ENCODE measurements at places on chromosomes 4 and X.
A peak's percentile ranks its signal among the peaks of the same experiment; 100 is the strongest.

DNA sequence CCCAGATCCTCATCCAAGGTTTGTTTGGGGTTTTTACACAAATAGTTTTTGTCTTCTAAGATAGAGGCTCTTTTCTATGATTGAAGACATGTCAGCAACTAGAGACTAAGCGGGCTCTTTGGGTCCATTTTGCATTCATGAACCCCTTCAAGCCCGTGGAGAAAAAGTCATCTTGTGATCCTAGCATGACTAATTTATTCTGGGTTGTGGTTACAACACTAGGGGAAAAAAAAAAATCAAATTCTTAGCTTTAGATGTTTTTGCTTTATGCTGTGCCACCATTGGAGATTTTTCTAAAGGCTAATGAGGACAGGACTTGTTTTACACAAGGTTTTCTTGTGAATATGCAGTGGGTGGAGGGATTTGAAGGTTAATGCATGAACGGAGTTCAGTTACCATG lies 440.0 kb downstream of the PCDH7 start:
- no peak for DNase-seq

- no peak for DNase-seq
Measured at GRCh38 chr4:164571593-164572390, 182.1 kb upstream of the SMIM31 start.

DNA sequence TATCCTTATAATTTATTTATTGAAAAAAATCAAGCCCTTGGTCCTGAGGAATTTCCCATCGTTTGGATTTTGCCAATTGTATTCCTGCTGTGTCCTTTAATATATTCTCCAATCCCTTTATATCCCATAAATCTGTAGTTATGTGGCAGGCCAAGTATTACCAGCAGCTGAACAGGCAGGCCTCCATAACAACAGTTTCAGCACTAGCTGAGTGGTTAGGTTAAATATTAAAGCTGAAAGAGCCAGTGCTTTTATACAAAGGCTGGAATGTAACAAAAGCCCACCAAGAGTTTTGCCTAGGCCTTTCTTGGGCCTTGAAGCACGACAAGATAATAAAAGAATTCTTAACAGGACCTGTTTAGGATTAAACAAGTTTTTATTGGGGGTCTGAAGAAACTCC lies 366.6 kb upstream of the GALNT7 start:
- DNase-seq: no peak

- peak; percentile 4 for DNase-seq
Measured at GRCh38 chr4:127251423-127251822, 381.3 kb upstream of the INTU start.

- DNase-seq: no peak
Measured at GRCh38 chrX:134706138-134706537, 47.9 kb upstream of the PLAC1 start.

- DNase-seq: no peak
Measured at GRCh38 chr4:48467442-48467841, 15.7 kb upstream of the SLC10A4 start.

- peak; percentile 9 for DNase-seq
Measured at GRCh38 chrX:101619364-101619763, 1.6 kb upstream of the ARMCX6 start.

GRCh38 chr4:89685277-89685676 lies 151.7 kb downstream of the SNCA start:
- DNase-seq: no peak

GRCh38 chrX:115892056-115892708 lies 278.4 kb upstream of the AGTR2 start:
- DNase-seq: no peak

DNA sequence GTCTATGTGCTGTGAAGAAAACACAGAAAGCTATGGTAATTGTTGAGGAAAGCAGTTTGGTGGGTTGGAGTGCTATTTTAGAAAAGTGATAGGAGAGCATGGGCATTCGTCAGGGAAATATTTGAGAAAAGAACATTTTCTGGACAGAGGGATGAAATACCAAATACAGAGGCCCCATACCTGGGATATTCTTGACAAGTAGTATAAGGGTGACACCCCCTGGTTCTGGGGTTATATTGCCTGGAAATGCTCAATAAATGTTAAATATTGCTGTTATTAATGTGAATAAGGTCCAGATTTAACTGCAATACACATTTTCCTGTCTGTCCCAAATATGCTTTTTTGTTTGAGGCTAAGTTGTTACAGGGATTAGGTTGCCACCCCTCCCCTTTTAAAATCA lies 42.9 kb downstream of the WWC2 start:
- no peak for DNase-seq

DNA sequence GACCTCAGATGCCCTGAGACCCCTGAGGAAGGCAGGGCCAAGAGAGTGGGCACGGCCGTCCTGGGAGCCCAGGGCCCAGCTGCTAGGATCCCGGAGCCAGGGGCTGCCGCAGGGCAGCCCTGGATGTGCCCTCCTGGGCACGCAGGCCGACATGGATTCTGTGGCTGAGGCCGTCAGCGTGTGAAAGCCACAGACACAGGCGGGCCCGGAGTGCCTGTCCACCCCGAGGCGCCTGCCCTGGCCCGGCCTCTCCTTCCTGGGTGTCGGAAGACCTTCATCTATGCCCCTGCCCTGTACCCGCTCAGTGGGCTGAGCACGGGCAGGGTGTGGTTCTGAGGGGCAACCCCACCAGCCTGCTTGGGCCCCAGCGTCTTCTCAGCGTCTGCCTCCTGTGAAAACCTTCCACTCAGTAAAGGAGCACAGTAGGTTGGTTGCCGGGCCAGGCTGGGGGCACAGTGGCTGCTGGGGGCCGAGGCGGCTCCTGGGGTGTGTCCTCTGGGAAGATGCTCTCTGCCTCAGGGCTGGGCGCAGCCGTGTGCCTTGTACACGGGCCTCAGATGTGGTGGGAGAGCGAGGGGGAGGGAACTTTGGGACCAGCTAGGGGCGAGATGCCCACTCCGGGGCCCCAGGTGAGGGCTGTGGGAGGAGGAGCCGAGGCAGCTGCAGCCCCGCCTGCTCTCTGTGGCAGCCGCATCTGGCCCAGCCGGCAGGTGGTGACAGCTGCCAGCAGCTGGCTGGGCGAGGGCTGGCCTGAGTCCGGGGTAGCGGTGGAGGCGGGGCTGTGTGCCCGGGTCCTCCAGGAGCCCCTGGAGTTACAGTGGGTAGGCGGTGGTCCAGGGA lies 20.8 kb downstream of the FGFRL1 start:
- DNase-seq: no peak

DNA sequence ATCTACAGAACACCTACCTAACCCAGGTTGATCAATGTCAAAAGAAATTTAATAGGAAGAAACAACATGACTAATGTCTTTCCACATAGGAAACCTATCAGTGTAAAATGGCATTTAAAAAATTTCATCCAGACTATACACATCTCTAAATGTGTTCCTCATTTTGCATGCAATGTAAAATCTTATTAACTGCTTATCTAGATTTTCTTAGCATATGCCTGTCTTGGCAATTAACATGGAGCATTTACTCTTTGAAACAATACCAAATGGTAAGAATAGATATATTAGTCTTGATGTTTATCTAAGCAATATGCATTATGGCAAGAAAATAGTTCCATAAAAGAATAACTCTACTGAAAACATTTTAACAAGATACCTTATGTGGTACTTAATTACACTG lies 199.8 kb downstream of the TRAM1L1 start:
- no peak for DNase-seq

DNA sequence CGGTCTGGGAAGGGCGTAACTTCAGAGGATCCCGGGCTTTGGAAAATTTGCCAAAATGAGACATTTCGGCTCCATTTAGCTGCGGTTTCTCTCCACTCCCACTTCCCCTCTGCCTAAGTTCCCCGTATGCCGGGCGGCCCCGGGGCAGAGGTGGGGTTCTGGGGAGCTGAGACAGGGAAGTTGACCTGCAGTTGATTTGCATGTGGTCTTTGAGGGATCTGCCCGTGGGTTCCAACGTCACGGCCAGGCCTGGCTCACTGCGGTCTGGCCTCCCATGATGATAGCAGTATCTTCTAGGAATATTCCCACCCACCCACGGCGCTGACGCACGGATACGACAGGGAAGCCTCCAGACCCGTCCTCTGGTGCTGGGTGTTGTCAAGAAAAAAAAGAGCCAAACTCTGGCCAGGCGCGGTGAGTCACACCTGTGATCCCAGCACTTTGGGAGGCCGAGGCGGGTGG lies 27.3 kb upstream of the CRLF2 start:
- no peak for DNase-seq

GRCh38 chr4:184444953-184445309 lies 29.4 kb downstream of the IRF2 start:
- no peak for DNase-seq

DNA sequence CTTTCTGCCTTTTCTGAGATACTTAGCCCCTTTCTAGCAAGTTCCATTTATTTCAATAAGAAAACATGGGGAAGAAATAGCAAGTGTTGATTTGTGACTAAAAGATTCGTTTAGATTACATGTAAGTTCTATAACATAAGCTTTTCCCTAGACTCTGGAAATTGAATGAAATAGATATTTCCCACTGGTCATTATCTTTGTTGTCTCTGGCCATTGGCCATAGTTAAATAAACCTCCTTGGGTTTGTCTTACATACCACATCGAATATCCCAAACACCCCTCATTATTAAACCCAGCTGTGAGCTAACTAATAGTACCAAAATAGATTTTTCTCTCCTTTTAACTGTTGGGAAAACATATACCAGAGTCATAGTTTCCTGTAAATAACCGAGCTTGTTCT lies 534.8 kb downstream of the IQCM start:
- DNase-seq: no peak

GRCh38 chrX:1388651-1389050 lies 3.3 kb downstream of the SLC25A6 start:
- DNase-seq: no peak

GRCh38 chr4:26213317-26213716 lies 107.5 kb upstream of the RBPJ start:
- DNase-seq: no peak

Data from RKO (cell line).